ENCODE measurements at places on chromosomes 6 and 20.
A peak's percentile ranks its signal among the peaks of the same experiment; 100 is the strongest.

DNA sequence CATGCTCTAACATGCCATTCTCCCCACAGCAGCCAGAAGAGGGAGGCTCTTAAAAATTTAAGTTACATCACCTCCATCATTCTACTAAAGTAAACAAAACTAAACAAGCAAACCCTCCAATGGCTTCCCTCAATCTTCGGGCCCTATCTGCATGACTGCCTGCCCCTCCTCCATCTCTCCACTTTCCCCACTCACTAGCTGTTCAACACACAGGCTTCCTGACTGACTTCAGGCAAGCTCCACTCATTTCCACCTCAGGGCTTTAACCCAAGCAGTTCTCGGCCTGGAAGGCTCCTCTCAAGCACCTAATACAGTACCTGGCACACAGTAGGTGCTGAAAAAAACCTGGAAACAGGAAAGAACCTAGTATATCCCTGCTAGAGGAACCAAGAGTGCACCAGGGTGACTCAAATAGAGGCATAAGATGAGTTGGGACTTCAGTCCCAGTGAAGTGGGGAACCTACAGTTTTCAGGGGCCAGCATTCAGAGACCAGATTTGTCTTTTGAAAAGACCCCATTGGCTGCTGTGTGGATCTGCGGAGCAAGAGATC is 2.8 kb downstream of the AHCY start:
- no peak for DNase-seq

DNA sequence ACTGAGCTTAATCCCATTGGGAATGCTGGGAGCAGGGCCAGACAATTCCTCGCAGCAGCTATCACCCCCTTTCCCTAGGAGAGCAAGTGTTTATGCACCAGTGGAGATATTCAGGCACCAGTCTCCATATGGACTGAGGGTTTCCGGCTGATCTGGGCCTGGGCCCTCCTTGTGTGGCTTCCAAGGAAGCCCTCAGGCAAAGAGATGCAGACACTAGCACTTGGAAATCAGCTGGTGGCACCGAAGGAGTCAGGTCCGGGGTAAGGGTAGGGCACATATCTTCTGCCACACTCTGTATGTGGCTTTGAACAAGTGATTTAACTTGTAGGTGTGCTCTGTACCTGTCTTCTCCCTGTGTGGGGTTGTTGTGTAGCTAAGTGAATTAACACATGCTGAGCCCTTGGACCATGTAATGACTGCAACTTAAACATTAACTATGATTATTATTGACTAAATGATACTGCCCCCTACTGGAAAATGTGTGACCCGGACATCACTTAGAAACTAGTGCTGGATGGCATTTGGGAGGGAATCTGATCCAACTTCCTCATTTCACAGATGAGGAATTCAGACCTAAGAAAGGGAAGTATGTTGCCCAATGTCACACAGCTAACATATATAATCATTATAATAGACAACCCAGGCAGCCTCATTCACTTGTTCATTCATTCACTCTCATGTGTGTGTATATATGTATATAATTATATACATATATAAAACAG is 19.3 kb upstream of the WFDC2 start:
- DNase-seq = peak; percentile 55

DNA sequence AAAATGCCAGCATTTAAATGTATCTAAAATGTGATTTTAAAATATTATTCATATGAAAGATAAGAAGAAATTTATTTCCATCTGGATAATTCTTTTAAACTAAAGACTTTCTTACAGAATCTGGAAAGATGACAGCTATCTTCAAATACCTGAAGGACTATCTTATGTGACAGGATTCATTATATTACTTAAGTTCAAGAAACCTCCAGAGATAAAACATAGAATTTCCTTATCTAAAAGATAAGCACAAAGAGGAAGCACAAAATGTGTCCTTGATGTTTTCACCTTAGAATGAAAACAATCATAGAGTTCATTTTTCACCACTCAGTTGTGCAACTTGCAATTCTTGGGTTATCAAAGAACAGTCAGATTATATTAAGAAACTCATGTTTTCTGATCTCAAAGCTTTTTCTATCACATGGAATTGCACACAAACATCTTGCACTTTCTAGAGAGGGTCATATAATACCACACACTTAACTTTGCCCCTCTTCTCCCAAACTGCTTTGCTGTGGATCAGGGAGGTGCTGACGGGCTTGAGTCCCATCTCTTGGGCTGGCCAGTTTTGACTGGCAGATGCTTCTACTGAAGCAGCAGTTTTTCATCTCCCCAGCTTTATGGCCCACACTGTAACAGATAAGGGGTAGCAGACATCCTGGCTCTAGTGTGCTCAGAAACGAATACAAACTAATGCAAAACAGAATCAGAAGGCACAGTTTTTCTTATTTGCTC is 467.4 kb downstream of the CDC5L start:
- no peak for DNase-seq

DNA sequence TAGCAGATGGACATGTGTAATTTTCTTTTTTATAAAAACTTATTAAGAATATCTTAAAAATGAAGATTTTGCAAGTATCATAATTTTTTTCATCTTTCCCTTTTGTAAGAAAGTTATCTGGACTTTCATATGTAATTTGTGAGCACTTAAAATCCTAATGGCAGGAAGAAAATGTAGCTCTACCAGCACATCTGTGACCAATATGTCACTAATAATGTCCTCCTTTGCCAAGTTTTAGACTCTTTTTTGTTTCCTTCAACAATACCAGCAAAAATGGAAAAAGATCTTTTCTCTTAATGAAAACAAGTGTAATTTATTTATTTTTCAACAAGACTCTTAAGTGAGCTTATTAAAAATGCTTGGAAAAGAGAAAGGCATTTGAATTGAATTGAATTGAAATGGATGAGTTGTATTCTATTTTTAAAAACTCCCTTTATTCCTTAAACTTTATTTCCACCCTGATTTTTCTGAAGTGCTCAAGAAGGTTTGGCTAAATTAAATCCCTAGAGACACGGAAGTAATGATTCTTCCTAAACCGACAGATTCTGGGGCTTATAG is 110.7 kb downstream of the KIF6 start:
- DNase-seq = no peak

DNA sequence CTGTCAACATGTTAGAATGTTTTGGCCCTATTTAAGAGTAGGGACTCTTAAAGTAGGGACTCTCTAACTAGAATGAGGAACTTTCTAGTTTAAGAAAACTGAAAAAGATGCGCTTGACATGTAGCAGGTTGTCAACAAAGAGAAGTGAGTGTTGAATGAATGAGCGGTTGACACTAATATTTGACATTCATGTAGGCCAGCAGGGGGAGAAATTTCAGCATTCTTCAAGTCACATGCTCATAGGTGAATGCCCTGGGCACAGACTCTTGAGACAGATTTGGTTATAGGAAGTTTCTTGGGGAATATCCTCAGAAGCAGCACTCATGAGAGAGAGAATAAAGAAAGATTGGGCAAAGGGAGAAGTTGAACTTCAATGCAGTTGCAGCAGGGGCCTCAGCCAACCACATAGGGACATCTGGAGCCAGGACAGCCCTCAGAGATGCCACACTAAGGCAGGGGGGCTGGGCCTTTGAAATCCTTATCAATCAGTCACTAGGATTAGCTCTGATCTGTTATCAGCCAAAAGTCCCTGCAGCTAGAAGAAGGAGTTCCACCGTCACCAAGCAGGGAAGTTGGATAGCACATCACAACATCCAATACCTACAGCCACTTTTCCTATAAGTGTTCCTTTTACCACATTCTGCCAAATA is 145.1 kb upstream of the FKBP1C start:
- DNase-seq = no peak

GRCh38 chr6:25628471-25629197 is 23.4 kb upstream of the SCGN start:
- no peak for DNase-seq

- DNase-seq = peak; percentile 13
Measured at GRCh38 chr6:11538052-11538818, 686 bp downstream of the TMEM170B start.

DNA sequence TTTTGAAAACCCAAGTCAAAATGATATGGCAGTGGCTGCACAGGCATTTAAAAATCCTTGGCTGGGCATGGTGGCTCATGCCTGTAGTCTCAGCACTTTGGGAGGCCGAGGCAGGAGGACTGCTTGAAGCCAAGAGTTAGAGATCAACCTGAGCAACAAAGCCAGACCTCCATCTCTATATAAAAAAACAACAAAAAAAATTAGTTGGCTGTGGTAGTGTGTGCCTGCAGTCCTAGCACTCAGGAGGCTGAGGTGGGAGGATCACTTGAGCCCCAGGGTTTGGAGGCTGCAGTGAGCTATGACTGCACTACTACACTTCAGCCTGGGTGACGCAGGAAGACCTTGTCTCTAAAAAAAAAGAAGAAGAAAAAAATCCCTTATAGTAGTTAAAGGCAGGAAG is 142.9 kb downstream of the MYB start:
- DNase-seq = no peak

GRCh38 chr20:11807054-11808048 is 110.3 kb upstream of the BTBD3 start:
- DNase-seq = no peak

- no peak for DNase-seq
Measured at GRCh38 chr6:71465096-71465495, 176.5 kb downstream of the OGFRL1 start.

DNA sequence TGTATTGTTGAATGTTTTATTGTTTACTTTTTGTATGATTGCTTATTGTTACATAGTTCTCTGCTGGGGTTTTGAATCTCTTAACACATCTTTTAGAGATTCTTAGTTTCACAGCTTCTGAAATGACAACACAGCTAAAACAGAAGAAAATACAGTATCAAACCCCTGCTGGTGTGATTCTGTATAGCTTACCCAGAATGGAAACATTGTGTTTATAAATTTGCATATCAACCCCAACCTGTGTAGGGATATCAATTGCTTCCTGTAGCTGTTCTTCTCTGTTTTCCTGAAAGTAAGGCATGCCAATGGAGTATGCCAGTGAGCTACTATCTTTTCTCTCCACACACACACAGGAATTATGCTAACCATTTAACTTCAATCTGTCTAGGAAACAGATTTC is 64.3 kb upstream of the ID4 start:
- no peak for DNase-seq

DNA sequence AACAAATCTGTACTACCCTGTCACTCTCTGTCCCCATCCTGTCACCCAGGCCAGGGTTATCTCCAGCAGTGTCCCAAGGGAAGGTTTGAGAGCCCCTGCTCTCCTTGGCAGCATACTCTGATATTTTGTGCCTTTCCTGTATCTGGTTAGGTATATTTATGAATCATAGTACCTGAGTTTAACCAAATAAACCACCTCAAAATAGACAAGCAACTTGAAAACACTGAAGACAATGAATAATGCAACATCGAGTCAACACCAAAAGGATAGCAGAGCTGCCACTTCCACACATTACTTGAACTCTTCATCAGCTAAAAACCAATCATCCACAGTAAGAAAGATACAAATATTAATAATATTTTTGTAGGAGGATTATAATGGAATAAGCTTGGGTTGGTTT is 142.6 kb upstream of the TAB2 start:
- DNase-seq = no peak

DNA sequence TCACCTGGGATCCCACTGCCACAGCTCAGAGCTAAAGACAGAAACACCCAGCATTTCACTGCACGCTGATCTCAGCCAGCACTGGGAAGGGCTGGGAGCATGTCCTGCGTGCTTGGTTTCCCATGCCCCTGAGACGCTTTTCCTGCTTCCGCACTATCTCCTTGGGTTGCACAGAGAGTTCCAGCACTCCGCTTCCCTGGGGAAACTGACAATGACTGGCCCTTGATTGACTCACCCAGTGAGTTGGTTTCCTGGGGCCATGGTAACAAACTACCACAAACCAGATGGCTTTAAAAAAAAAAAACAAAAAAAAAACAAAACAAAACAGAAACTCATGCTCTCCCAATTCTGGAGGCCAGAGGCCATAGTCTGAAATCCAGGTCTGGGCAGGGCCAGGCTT is 14.8 kb upstream of the MAS1L start:
- no peak for DNase-seq

- no peak for DNase-seq
Measured at GRCh38 chr6:10951675-10952282, 64.9 kb downstream of the SYCP2L start.

GRCh38 chr6:55937261-55937947 is 62.0 kb upstream of the BMP5 start:
- no peak for DNase-seq

GRCh38 chr6:72324591-72324990 is 297.3 kb upstream of the KCNQ5 start:
- no peak for DNase-seq

GRCh38 chr6:82616386-82617028 is 252.9 kb downstream of the TPBG start:
- DNase-seq = no peak

DNA sequence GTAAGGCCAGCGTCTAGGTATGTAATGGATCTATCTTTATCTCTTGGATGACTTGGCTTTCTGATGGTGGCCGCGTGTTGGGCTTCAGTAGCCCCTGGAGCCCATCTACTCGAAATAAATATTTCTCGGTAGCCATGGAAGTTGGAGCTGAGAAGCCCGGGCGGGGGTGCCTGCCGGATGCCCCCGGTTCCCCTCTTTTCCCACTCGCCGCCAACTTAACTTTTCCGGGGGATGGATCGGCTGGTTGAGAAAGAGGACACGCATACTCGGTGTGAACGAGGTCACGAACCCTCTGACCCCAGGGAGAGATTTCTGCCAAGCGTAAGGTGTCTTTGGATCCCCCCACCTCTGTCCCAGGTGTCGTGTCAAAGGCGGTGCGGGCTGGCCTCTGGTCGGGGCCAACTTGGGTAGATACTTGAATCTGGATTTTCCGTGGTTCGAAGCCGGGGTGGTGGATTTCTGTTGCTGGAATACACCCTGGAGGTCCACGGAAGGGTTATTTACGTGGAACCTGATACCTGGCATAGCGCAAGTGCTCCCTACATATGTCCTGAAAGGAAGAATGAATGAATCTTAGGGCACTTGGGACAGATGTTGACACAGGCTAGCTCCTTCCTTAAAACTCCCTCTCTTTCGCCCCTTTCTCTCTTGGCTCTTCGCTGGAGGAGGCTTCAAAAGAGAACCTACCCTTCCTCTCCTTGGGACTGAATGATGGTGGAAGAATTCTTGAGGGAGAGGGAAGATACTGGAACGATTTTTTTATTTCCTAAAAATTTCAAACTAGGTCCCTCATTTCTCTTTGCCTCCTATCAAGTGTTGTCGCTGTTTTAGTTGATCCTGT is 996 bp downstream of the DOK5 start:
- DNase-seq = no peak

DNA sequence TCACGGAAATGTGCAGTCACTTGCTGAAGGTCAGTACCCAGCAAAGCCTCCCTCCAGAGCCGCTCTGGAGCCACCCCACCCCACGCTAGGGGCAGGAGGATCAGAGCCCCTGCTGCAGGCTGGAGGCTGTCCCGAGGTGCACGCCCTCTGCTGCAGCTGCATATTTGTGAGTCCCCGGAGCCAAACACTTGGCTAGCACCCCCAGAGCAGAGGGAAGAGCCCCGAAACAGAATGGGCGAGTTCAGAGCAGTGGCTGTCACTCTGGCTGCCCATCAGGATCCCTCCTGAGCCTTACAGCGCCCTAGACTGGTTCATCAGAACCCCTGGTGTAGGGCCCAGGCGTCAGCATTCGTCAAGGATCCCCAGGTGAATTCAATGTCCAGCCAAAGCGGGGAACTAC is 9.5 kb upstream of the TULP1 start:
- DNase-seq = no peak

- DNase-seq = no peak
Measured at GRCh38 chr6:154721460-154721859, 11.8 kb upstream of the SCAF8 start.

GRCh38 chr20:41984031-41984430 is 365.9 kb upstream of the CHD6 start:
- no peak for DNase-seq
